ENCODE measurements at places on chromosomes 3 and 15.
A peak's percentile ranks its signal among the peaks of the same experiment; 100 is the strongest.

- no peak for DNase-seq
Measured at GRCh38 chr3:127888156-127888555, 26.9 kb upstream of the KBTBD12 start.

- DNase-seq: no peak
Measured at GRCh38 chr15:70795311-70795665, 31.9 kb upstream of the UACA start.

- DNase-seq: no peak
Measured at GRCh38 chr3:20147361-20147760, 38.6 kb downstream of the SGO1 start.

DNA sequence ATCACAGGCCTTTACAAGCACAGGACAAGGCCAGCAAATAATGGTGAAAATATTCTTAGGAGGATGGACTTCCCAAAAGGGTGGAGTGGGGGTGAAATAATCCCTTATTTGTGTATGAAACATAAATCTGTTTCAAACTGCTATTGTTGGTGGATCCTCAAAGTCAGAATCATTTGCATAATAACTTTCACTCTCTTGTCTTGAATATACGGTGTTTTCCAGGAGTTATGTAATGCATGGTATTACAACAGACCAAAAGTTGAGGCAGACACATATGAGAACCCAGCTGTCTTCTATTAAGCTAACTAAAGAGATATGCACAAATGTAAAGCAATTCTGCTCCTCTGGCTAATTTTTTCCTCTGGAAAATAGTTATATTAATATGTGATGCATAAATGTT lies 57.7 kb downstream of the PRTG start:
- no peak for DNase-seq

DNA sequence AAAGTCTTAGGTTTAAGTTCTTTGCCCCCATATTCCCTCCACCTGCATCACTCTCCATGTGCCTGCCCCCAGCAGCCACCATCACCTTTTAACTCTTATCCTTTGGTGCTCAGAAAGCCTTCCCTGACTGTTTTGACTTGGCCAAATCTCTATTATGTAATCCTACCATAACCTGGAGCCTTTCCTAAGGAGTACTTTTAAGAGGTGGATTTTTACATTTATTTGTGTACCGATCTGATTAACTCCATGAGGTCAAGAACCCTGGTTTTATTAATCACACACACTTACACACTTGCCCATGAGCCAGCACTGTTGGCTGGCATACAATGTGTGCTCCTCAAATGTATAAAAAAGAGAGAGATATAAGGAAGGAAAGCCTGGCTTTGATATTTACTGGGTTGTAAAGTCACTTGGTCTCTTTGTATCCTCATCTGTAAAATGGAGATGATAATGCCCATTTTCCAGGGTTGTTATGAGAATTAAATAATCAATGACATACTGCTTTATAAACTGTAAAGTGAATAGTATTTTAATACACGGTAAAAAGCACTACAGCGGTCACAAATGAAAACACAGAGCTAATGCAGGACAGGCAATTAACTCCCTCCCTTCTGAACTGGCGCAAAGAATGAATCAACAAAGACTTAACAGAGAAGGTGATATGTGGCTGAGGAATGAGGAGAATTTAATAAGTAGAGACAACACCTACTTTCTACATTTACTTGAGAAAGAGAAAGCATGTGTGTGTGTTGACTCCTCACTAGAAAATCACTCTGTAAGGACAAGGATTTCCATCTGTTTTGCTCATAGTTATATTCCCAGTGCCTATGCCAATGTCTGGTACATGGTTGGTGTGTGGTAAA lies 45.4 kb downstream of the ATP13A4 start:
- DNase-seq: no peak

DNA sequence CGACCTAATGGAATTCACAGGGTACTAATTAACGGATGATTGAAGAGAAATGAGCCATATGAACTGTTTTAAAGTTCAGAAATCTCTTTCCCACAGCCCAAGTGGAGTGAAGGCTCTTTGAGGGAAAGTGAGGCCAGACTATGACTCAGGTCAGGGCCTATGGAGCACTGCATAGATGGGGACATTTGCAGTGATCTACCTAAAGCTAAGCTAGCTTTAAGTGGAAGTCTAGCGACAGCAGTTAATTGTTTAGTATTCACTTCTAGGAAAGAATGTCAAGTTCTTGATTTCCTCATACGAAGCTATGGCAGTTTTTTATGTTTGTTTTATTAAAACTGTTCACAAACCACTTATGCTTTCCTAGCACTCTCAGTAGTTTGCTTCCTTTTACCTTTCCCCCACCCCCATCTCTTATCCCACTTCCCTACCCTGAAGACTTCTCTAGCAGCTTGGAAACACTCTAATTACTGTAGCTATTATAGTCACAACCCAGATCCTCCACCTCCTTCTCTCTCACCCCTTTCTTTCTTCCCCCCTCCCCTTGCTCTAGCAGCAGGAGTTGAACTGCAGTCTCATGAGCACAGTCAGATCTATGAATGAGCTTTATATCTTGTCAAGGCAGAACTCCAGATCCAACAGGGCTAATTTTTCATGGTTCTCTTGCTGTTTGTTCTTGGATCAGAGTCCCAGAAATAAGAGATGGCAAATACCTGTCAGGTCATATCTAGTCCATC lies 6.2 kb downstream of the ZNF609 start:
- no peak for DNase-seq

DNA sequence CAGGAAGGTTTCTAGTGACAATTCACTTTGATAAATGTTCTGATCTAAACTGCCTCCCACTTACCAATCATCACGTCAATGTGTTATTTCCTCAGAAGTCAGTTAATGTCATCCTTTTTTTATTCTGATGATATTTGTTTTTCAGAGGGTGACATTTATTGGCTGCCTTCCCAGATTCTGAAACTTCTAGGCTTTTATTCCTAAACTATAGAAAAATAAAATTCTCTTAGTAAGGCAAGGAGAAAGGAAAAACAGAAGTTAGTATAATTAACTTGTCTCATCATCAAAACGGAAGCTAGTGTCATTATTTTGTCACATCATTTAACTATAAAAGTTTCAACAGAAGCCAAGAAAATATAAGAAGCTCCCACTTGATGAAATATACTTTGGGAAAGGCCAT lies 100.0 kb upstream of the C3orf80 start:
- DNase-seq: no peak

- DNase-seq: no peak
Measured at GRCh38 chr3:53144862-53145712, 14.9 kb upstream of the RFT1 start.

GRCh38 chr3:21682206-21682605 lies 68.8 kb downstream of the ZNF385D start:
- no peak for DNase-seq

GRCh38 chr15:80839764-80840130 lies 60.6 kb downstream of the CEMIP start:
- DNase-seq: no peak

- DNase-seq: no peak
Measured at GRCh38 chr3:23035927-23036640, 167.0 kb upstream of the UBE2E2 start.

GRCh38 chr3:192188218-192188835 lies 539.0 kb downstream of the FGF12 start:
- DNase-seq: peak; percentile 80

DNA sequence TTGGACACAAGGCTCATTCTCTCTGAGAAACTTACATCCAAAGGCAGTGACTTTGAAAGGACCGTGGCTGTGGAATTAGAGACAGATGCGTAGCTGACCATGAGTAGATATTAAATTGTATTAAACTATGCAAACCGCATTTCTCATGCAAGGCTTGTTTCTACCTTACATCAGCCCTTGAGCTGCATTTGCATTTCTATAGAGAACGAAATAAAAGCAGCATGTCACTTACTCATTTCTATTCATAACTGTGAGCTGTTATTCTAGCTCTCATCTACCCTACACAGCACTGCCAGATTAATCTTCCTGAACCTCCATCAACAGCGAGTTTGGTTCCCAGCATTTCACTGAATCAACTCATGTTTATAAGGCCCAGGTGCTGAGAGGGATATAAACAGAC lies 72.3 kb downstream of the THSD4 start:
- DNase-seq: no peak
